ENCODE measurements at places on chromosomes 6 and 20.

- no peak for DNase-seq
Observed at GRCh38 chr20:49697071-49697470, 16.6 kb downstream of the B4GALT5 start.

GRCh38 chr20:40630099-40630498, 58.9 kb downstream of the MAFB start:
- DNase-seq = no peak

DNA sequence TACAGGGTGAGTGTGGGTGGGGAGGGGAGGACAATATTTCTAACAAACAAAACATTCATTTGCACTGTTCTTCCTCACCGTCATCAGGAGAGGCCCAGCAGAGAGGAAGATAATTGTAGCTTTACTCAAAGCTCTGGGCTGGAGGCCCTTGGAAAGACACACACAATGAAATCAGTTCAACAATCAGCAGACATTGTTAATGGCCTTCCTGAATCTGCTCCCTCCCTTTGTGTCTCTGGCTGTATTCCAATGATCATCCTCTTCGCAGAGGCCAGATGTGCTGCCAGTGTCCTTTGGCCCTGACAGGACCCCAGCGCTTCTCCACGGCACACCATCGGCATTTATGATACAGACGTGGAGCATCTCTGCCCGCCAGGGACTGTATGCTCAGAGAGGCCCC, 44.6 kb upstream of the LRFN2 start:
- no peak for DNase-seq

DNA sequence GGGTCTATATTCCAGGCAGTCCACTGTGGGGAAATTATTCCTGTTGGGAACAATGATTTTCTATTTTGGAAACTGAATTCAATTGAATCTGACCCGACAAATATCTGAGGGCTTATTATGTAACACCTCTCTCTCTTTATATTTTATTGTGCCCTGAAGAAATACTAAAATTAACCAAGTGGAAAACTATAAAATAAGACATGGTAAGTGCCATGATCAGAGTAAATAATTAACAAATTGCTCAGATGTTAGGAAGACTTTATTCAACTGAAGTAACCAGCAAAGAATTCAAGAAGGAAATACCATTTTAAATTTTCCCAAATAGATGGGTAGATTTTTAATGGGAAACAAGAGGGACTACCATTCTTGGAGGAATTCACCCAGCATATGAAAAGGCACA, 632.9 kb downstream of the MAFB start:
- no peak for DNase-seq

DNA sequence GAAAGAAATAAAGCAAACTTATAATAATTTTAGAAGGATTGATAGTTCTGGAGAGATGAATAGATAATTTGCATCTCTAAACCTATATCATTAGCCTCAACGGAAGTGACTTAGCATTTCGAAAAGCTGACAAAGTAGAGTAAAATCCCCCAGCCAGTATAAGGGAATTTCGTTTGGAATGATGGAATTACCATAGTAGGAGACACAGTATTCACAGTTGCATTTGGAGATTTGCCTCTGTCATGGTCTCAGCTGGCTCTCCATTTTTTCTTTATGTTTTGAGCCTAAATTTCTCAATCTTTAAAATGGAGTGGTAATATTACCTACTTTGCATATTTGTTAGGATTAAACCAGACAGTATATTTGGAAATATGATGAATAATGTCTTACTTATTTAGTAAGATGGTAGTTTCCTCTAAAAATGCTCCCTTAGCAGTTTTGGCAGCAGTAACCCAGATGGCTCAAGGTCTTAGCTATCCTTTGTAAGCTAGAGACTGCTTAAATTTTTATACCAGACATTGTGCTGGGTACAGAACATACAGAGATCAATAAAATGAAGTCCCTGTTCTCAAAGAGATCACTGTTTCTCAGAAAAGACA, 58.2 kb downstream of the SMAP1 start:
- DNase-seq = no peak

GRCh38 chr6:140636908-140637402, 1262.5 kb upstream of the CITED2 start:
- DNase-seq = no peak

DNA sequence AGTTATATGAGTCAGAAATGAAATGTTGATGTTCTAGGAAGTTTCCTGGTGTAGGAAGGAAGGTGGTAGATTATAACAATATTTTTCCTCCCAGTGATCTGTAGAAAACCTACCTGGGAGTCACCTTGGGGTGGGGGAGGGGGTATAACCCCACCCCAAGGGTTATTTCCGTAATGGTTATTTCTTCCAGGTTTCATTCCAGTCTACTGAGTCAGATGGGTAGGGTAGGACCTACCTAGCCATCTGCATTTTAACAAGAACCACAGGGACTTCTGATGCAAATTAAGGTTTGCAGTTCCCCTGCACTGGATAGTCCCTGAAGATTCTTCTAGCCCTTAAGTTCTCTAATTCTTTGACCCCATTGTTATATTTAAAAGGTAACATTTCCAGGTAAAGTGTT, 88.9 kb downstream of the ARMC2 start:
- DNase-seq = no peak

- DNase-seq = no peak
Observed at GRCh38 chr20:50320005-50320900, 129.6 kb downstream of the CEBPB start.

GRCh38 chr6:1384549-1385128, 4.7 kb upstream of the FOXF2 start:
- no peak for DNase-seq

- DNase-seq = no peak
Observed at GRCh38 chr6:161094955-161095354, 103.4 kb downstream of the MAP3K4 start.

- DNase-seq = no peak
Observed at GRCh38 chr6:26470643-26471042, 12.9 kb downstream of the BTN2A1 start.

GRCh38 chr6:130407032-130407431, 41.2 kb downstream of the TMEM200A start:
- DNase-seq = no peak

DNA sequence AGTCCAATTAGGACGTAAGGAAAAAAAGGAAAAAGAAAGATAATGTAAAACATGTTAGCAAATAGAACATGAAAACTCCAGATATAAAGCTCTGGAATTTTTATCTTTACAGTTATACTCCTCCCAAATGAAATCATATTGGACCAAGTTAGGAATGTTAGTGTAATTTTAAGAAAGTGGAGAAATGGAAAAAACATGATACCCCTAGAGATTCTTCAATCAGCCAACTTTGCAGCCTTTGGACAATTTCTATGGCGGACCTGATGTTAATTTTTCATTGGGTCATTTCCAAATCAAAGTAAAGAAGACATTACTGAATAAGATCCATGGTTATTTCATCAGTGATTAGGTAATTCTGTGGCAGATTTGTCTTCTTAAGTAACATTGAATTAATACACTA, 748.7 kb downstream of the RFPL4B start:
- DNase-seq = no peak

DNA sequence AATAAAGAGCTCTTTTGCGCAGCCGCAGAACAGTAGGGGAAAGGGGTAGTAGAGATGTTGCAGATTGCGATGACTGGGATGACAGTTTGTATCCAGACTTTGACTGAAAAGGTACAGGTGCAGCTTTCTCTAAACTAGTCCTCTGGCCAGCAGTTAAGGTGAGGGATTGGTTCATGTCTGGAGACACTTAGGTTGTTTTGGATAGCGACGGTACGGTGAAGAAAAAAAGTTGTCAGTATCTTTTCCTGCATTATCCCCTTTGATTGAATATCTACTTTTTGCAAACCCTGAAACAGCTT, 537 bp downstream of the PRR3 start:
- no peak for DNase-seq

GRCh38 chr6:169810066-169810989, 58.9 kb downstream of the ERMARD start:
- no peak for DNase-seq

DNA sequence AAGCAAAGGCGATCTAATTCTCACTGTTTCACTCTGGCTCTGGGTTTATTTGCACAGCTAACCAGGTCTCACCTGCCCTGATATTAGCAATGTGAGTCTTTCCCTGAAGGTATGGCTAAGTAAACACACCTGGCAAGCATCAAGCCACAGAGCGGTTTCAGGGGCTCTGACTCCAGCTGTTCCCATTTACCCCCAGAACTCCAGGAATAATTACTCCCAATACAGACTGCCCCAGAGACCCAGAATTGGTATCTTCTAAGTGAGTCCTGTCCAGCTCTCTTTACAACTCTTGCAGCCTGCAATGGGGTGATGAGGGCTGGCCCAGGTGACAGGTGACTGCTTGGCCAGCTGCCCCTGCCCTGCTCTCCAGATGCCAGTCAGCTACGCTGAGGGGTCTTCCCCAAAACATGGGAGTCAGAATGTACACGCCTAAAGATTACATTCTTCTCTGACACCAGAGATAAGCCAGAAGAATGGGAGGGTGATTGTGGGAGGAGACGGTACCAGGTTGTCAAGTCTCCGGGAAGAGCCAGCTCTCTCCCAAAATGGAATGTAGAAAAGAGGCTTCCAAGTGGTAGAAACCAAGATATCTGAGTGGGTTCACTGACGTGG, 4.9 kb upstream of the LRRN4 start:
- DNase-seq = no peak

- no peak for DNase-seq
Observed at GRCh38 chr6:131001111-131001736, 61.8 kb downstream of the EPB41L2 start.

- no peak for DNase-seq
Observed at GRCh38 chr6:168565112-168565511, 124.1 kb downstream of the SMOC2 start.

DNA sequence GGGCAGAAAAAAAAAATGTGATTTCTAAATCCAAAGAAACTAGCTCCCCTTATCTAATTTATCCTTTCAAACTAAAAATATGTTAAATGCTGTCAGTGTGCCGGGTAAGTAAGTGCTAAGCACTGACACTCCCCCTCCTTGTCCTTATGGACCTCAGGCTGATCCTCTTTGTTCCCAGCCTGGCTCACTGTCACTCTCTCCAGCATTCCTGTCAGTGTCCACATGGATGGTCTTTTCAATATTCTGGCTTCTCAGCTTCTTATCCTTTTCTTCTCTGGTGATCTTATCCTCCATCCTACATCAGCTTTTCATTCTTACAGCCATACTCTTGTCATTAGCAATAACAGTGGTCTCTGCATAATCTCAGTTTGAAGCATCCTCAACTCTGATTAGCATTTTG, 55.0 kb downstream of the BCKDHB start:
- DNase-seq = no peak

GRCh38 chr6:163706500-163707087, 292.1 kb downstream of the QKI start:
- DNase-seq = no peak

DNA sequence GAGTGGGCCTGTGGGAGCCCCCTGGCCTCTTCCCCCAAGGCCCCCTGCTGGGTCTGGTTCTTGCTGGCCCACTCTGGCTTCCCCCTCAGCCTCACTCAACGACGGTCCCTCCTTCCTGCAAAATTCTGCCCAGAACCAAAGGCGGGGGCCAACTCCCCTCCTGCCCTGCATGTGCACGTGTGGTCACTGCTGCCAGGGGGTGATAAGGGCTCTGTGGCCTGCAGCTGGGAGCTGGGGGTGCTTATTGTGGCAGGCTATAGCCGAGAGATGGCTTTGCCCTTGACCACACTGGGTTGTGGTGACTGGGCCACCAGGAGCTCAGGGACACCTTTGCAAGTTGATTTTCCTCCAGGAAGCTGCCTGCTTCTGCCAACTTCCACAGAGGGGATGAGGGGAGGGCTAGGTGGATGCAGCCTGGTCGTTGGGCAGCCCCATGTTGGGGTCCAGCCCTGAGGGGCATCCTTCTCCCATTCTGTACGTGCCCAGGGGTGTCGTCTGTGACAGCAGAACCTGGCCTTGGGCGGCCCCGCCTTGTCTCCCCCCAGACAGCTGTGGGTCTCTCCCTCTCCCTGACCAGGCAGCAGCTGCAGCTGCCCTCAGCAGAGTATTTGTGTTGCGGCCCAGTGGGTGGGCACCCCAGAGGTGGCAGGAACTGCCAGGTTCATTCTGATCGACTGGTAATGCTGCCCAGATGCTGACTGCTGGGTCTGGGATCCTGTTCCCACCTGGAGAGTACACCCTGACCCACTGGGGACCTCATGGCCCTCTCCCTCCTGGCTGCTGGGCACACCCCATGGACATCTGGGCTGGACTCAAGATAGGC, 5.6 kb downstream of the TCEA2 start:
- DNase-seq = no peak

DNA sequence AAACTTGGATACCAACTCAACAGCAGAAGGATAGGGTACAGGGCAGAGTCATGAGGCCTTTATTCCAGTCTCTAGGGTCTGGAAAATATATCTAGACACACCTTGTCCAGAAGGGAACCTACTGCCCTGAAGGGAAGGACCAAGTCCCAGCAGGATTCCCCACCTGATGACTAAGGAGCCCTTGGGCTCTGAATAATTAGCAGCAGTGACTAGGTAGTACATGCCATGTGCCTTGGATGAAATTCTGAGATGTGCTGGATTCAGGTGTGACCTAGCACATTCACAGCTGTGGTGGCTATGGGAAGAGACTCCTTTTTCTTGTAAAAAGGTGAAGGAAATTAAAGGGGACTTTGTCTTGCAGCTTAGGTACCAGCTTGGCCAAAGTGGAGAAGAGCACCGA, 364.3 kb upstream of the PTCHD4 start:
- DNase-seq = no peak

- no peak for DNase-seq
Observed at GRCh38 chr20:50666709-50667298, 24.5 kb downstream of the RIPOR3 start.

DNA sequence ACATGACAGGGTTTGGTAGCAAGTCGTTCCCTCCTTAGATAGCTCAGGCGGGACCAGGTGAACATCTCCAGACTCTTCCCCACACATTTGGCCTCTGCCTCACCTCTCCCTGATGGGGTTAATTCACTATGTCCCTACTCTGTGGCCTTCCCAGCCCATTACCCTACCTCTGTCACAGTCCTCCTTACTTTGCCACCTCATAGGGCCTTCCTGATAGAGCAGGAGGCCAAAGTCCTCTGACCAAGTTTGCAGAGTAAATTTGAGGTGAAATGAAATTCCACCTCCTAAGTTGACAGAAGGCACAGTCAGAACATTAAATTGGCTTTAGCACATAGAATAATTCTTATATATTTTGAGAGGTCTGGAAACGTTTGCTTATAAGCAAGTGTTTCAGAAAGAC, 53.1 kb upstream of the ARMC2 start:
- DNase-seq = no peak

- no peak for DNase-seq
Observed at GRCh38 chr6:70163795-70164194, 139.1 kb downstream of the COL9A1 start.

- peak; percentile 81 for DNase-seq
Observed at GRCh38 chr6:83192871-83193746, at the start of the genes PGM3 and RWDD2A. PGM3 (minus strand) TSS chr6:83193265; CDS start chr6:83191012, 2,253 bp downstream. RWDD2A (plus strand) TSS chr6:83193357; CDS start chr6:83194452, 1,095 bp downstream.

- no peak for DNase-seq
Observed at GRCh38 chr20:43827940-43828562, 86.6 kb upstream of the TOX2 start.

Measured in stimulated activated effector memory CD8-positive, alpha-beta T cell treated with anti-CD3 and anti-CD28 coated beads, Interleukin-12 subunit alpha, Interleukin-12 subunit beta, amount 100 ng/mL, for 72 hours (primary cell).